Cortex of kidney (tissue), 1 donor: ENCODE measurements at places on chromosomes 11 and 22.

DNA sequence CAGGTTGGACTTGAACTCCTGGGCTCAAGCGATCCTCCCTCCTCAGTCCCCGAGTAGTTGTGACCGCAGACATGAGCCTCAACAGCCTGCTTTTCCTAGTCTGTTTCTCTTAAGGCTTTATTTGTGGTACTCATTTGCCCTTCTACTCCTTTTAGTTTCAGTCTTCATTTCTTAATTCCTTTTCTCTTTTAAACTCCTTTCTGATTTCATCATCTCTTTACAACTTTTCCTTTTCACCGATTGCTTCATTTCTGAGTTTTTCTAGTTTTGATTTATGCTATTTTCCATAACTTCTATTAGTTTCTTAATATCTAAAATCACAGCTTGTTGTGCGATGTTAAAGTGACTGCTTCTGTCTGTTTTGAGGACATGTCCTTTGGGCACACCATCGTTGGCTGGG lies 17.3 kb upstream of the MRGPRF start:
- no peak for DNase-seq

DNA sequence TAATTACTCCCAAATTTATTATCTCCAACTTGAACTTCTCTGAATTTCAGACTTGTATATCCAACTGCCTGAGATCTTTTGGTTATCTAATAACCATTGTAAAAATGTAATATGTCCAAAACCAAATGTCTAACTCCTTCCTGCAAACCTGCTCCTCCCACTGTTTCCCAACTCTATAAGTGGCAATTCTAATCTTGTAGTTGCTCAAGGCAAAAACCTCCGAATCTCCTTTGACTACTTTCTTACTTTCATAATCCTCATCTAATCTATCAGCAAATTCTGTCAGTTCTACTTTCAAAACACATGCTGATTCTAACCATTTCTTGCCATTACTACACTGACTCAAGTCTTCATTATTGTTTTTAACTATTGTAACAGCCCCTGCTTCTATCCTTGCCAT lies 55.7 kb downstream of the FAM168A start:
- DNase-seq: no peak

- no peak for DNase-seq
These were observed 179.8 kb downstream of the NAV2 start for GRCh38 chr11:19892387-19892786.

DNA sequence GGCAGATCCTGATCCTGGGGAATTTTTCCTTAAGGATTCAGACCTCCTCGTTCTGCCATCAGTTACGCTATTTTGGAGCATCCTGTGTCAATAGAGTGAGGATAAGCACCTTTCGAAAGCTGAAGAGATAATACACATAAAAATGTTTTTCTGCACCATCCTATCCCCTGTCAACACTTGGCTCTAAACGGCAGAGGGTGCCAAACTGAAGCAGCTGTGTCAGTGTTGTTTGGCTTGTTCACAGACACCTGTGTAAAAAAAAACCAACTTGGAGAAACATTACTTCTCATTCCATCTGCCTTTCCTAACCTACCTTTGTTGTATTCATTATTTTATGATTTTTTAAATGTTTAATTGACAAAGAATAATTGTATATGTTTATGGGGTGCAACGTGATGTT lies 417.0 kb upstream of the DDI1 start:
- no peak for DNase-seq

- no peak for DNase-seq
These were observed 72.5 kb upstream of the MYO18B start for GRCh38 chr22:25669253-25670069.

DNA sequence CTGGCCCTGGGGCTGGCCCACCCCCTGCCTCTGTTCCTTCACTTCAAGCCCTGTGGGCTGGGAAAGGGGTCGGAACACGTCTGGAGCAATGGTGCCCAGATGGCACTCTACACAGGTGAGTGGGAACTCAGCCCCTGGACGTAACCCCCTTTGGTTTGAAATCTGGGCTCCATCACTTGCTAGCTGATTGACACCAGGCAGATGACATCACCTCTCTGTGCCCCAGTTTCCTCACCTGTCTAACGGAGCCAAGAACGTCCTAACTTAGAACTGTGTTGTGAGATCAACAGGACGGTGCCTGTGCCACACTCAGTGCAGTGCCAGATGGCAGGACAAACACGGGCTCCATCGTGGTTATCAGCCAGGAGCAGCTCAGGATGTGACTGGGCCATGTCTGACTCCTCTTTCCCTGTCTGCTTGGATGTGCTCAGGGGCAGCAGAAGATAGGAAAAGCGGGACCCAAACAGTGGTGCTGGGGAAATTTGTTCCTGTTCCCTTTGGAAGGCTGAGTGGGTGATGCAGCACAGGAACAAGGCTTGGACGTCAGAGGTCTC lies 24.4 kb downstream of the NPTXR start:
- no peak for DNase-seq

- DNase-seq: no peak
These were observed 18.3 kb upstream of the SHISAL1 start for GRCh38 chr22:44330744-44331660.

GRCh38 chr11:8321876-8322275 lies 58.2 kb upstream of the LMO1 start:
- DNase-seq: no peak

- no peak for DNase-seq
These were observed 44.7 kb downstream of the CCDC90B start for GRCh38 chr11:83241291-83241946.

DNA sequence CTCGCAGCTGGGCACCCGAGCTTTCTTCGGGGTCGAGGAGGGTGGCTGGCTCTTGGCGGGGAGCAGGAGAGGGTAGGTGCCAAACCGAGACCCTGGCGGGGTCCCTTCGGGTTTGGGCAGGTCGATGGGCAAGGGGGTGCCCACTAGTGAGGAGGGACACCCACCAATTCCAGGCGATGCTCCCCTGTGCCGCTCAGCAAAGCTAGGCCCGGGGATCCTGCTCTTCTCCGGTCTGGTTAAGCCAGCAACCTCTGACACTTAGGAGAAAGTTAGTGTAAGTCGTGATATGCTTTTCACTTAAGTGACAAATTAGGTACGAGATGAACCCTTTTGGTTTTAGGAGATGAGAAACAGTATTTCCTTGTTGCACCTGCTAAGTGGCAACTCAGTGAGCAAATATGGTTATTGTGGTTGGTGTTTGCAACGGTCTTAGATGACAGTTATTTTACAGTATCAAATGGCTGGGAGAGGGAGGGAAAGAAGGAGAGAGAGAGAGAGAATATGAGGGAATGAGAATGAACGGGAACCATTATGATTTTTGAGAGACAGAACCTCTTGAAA lies 565 bp downstream of the NUCB2 start:
- no peak for DNase-seq

GRCh38 chr11:33635161-33635560 lies 65.5 kb downstream of the C11orf91 start:
- DNase-seq: no peak

DNA sequence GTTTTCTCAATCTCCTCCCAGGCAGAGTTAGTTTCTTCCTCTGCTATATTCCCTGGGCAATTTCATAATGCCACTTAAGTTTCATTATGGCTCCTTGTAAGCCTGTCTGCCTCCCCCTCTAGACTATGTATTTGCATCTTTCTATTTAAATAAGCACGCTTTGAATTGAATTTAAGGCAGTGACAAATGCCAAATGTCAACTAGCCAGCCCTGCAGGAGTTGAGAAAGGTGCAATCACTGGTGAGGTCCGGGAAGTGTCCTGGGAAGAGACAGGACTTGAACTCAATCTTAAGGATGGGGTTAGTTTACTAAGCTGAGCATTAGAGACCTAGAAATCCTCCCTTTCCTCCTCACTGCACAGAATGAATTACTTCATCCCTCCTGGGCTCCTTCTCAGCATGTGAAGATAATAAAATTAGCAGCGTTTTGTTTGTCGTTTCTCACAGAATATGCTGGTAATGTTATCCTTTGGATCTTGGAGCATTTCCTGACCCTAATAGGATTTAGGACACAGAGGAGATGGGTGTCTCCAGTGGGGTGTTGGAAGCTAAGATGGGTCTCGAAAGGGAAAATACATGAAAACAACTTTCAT lies 1.6 kb downstream of the TCP11L1 start:
- DNase-seq: no peak

DNA sequence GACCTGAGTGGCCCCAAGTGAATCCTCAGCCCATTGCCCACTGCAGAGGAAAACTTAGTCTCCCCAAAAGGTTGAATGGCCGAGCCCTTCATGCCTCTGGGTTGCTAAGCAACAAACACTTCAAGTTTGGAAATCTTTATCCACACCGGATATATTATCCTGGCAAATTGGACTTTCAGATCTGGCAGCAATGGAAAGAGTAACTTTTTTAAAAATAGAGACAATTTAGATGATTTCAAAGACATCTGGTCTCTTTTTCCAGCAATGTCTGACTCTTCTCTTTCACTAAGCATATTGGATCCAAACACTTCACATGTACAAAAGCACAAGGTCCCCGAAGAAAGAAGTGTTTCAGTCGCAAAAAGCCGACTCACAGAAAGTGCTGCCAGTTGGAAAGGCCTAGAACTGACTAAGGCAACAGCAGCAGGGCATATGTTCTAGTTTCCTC lies 505.3 kb downstream of the SOX6 start:
- no peak for DNase-seq

DNA sequence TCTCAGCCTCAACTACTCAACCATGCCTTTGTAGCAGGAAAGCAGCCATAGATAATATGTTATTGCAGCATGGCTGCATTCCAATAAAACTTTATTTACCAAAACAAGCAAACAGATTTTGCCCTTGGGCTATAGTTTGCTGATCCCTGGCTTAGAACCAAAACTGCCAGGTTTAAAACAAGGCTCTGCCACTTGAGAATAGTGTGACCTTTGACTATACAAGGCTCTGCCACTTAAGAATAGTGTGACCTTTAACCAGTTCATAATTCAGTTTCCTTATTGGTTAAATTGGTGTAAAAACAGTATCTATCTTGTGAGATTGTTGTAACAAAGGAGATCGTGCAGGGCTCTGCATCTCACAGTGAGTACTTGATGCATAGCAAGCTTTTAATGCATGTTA lies 217.3 kb upstream of the MTNR1B start:
- no peak for DNase-seq

- no peak for DNase-seq
These were observed 42.0 kb downstream of the IGLL5 start for GRCh38 chr22:22929381-22930221.

GRCh38 chr11:61533039-61533375 lies 24.5 kb downstream of the LRRC10B start:
- no peak for DNase-seq

- no peak for DNase-seq
These were observed 73.0 kb downstream of the CD44 start for GRCh38 chr11:35211952-35212351.

GRCh38 chr11:69497221-69497787 lies 15.8 kb downstream of the LINC01488 start:
- no peak for DNase-seq

GRCh38 chr22:45001653-45002052 lies 8.2 kb downstream of the PHF21B start:
- DNase-seq: no peak

DNA sequence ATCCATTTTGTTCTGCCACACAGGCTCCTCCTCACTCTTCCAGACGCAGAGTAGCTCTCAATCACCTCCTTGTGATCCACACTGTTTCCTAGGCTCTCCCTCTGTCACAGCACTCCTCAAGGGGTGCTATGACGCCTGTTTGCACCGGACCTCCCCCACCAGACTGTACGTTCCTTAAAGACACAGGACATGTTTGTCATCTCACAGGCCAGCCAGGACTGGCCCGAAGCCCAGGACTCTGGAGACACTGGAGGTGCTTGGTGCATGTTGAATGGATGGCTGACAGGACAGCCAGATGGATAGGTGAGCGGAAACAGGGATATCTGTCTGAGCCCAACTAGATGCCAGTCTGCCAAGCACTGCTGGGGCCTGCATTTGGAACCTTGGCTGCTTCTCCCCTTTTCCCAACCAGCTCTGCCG lies 13.6 kb downstream of the PLA2G6 start:
- DNase-seq: no peak

GRCh38 chr11:40306938-40307548 lies 1152.4 kb downstream of the LRRC4C start:
- no peak for DNase-seq

- DNase-seq: no peak
These were observed 5.0 kb upstream of the RFPL3 start for GRCh38 chr22:32352681-32353080.

DNA sequence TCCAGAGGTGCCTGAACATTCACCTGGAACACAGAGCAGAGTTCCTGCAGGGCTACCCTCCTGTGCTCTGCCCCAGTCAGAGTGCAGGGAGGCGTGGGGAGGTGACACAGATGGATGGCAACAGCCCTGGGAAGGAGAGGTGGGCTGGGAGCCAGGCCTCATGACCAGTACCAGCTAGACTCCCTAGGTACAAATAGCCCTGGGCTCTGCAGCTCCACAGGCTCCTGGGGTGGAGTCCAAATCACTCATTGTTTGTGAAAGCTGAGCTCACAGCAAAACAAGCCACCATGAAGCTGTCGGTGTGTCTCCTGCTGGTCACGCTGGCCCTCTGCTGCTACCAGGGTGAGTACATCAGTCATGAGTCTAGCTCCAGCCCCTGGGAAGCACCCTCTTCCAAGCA lies at the start of gene SCGB1D2:
Gene SCGB1D2 (plus strand): TSS at position 219 of the 400 bp plus-strand sequence. CDS start 69 bp downstream, at position 288.
- no peak for DNase-seq

DNA sequence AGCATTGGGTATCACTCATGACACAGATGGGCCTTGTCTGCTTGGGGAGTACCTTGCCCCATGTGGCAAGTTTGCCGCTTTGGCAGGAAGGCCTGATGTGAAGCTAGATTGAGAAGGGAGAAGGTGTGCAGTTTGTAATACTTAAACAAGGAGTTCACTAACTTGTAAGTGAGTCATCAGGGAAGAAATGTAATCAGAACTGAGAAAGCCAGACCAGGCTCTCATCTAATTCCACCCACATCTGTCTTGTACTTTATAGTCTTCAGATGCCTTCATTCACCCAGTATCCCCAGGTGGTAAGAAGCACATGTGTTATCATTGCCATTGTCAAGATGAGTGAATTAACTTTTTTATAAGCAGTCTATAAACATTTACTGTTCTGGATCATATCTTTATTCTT lies 116.0 kb upstream of the DDI1 start:
- DNase-seq: no peak

DNA sequence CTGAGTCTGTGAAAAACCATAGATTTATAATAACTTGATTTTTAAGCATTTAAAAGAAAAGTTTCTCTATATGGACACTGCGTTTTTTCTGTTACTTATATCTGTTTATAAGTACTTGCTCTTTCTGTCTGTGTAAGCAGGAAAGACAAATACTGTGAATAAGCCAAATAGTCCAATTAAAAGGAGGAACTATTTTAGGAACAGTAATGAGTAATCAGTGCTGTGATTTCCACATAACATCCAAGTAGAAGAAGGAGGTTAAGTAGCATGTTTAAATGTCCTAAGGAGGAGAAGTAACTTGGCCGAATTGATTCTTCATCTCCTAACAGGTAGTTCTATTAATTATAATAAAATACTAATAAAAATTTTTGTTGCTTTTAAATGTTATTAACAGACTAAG lies 40.8 kb downstream of the ZNF214 start:
- DNase-seq: no peak

DNA sequence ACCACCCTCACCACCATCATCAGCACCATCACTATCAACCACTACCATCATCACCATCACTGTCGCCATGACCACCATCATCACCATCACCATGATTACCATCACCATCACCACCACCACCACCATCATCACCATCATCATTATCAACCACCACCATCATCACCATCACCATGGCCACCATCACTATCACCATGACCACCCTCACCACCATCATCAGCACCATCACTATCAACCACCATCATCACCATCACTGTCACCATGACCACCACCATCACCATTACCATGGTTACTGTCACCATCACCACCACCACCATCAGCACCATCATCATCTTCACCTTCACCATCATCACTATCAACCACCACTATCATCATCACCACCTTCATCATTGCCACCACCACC lies 183.4 kb downstream of the SHANK2 start:
- no peak for DNase-seq
